PC-3 (cell line): ENCODE measurements at places on chromosomes 11 and 22. TPM values are rescaled to one million over a fixed set of nuclear protein-coding genes. Genes with fewer than 3 reads are reported as not detected.

Gene ARHGEF17
- 6.2 and 11.0 TPM in 2 replicates for total RNA-seq

Gene TPBGL
- not detected in 2 replicates for total RNA-seq

Gene GAB2
- total RNA-seq = 7.1 and 10.7 TPM in 2 replicates

Gene P4HA3
- total RNA-seq = 2.0 and 3.7 TPM in 2 replicates

- no peaks in the 10 kb centered on the region for H3K27me3 ChIP-seq
- H3K27ac ChIP-seq = no peak overlapping the region
- DNase-seq = peak; percentile 66
- H3K4me3 ChIP-seq = no peak overlapping the region
- H3K4me1 ChIP-seq = peaks cover 6% of the 10 kb centered on the region
Measured at GRCh38 chr11:106137061-106137460, 59.6 kb downstream of the AASDHPPT start.

GRCh38 chr22:41621911-41622179, 750 bp downstream of the XRCC6 start:
- peaks cover 22% of the 10 kb centered on the region; the same call in 1 of the 2 replicates for H3K4me1 ChIP-seq
- peak overlapping the region; percentile 94 for H3K27ac ChIP-seq
- no peak for DNase-seq
- peaks cover 7% of the 10 kb centered on the region for H3K36me3 ChIP-seq
- H3K4me3 ChIP-seq = peak overlapping the region; percentile 100
- H3K27me3 ChIP-seq = no peaks in the 10 kb centered on the region

GRCh38 chr11:135027461-135027860, 615.4 kb upstream of the B3GAT1 start:
- no peaks in the 10 kb centered on the region for H3K4me1 ChIP-seq
- H3K4me3 ChIP-seq = no peak overlapping the region
- DNase-seq = peak; percentile 50
- H3K27me3 ChIP-seq = no peaks in the 10 kb centered on the region
- H3K27ac ChIP-seq = no peak overlapping the region
- no peaks in the 10 kb centered on the region for H3K36me3 ChIP-seq

- no peaks in the 10 kb centered on the region for H3K36me3 ChIP-seq
- H3K27ac ChIP-seq = no peak overlapping the region
- no peak overlapping the region for H3K4me3 ChIP-seq
- DNase-seq = peak; percentile 19
- no peaks in the 10 kb centered on the region for H3K27me3 ChIP-seq
Measured at GRCh38 chr11:116177521-116178210, 595.1 kb downstream of the BUD13 start.

GRCh38 chr11:119593346-119593745, 135.7 kb downstream of the NECTIN1 start:
- no peak overlapping the region for H3K27ac ChIP-seq
- H3K27me3 ChIP-seq = no peaks in the 10 kb centered on the region
- H3K36me3 ChIP-seq = no peaks in the 10 kb centered on the region
- peaks cover 56% of the 10 kb centered on the region for H3K4me1 ChIP-seq
- no peak overlapping the region for H3K4me3 ChIP-seq

DNA sequence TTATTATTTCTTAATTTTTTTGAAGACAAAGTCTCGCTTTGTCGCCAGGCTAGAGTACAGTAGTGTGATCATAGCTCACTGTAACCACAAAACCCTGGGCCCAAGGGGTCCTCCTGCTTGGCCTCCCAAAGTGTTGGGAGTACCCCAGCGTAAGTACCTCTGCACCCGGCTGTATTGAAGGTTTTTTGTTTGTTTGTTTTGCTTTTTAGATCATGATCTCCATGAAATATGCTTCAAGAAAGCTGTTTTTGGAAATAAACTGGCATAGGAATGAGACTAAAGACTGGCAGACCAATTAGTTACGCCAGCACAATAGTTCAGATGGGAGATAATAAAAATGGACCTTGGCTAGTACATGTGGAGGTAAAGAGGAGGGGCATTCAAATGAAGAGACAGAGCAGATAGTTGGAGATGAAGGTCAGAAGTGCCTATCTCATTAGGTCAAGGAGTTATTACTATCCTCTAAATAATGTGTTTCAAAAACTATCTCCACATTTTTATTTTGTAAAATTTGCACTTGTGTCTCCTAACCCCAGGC, 4.1 kb upstream of the MRPL48 start:
- peaks cover 16% of the 10 kb centered on the region for H3K4me1 ChIP-seq
- H3K4me3 ChIP-seq = no peak overlapping the region
- H3K27ac ChIP-seq = no peak overlapping the region

- no peaks in the 10 kb centered on the region for H3K4me1 ChIP-seq
- H3K27ac ChIP-seq = no peak overlapping the region
- DNase-seq = no peak
- no peaks in the 10 kb centered on the region for H3K27me3 ChIP-seq
Measured at GRCh38 chr22:37768273-37768672, 39.5 kb upstream of the GCAT start.
